ENCODE measurements at places on chromosomes 12 and 14. TPM values are rescaled to one million over a fixed set of nuclear protein-coding genes. Genes with fewer than 3 reads are reported as not detected.
A peak's percentile ranks its signal among the peaks of the same experiment; 100 is the strongest.

- H3K27ac ChIP-seq = no peak overlapping the region
- DNase-seq = no peak
- H3K4me1 ChIP-seq = no peaks in the 10 kb centered on the region
These were observed 365.1 kb downstream of the FSCB start for GRCh38 chr14:44142006-44142405.

Gene PKP2
- total RNA-seq = 1.2 TPM

GRCh38 chr14:51455041-51455835 lies 196.5 kb upstream of the FRMD6 start:
- no peaks in the 10 kb centered on the region for H3K4me1 ChIP-seq
- no peak overlapping the region for H3K4me3 ChIP-seq
- H3K27ac ChIP-seq = no peak overlapping the region
- peak; percentile 21 for DNase-seq
- H3K27me3 ChIP-seq = no peaks in the 10 kb centered on the region

Gene LBHD2
- not detected for total RNA-seq

All from esophagus muscularis mucosa (tissue), 4 donors.